ENCODE measurements at places on chromosomes 13 and 19.

DNA sequence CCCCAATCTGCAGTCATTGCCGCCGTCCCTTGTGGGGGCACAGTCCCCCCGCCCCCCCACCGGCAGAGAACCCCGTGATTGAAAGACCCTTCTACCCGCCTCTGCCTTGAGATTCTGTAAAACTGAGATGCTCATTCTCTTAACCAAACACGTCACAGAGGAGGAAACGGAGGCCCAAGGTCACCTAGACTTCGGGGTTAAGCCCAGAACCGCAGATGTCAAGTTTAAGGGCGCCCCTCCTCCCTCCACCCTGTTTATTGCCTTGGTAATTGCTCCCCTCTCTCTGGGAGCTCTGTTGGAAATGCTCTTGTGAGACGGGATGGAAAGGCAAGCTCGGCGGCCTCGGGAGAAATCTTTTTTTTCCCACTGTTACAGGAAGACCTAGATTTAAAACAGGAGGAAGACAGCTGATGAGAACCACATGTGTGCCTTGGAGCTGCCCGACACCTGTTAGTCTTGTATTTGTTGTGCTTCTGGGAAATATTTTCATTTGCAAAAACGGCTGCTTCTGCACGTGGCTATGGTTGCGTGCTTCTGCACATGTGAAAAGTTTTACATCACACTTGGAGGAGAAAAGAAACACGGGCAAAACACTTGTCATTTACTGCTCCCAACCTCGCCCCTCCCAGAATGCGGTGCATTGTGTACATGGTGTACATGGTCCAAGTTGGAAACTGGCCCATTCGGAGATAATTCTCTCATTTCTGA is 1.1 kb upstream of the MED26 start:
- no peak for DNase-seq

- DNase-seq = no peak
Measured at GRCh38 chr13:42099962-42100675, 51.7 kb downstream of the DGKH start.

DNA sequence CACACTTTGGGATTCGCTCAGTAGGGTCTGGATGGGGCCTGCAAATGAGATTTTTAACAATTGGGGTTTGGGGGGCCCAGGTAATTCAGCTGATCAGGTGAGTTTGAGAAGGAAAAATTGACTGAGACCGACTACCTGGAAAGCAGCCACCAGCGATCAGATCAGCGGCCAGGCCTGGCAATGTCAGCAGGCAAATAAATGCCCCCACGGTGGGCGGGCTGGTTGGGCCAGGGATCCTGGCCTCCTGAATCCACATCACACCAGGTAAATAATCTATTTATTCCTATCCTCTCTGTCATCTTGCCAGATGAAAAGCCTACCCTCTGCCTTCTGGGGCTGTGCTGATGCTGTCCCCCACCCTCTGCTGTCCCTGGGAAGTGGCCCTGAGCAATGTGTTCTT is 9.4 kb downstream of the NAPA start:
- DNase-seq = no peak

GRCh38 chr19:42176990-42177685 is 40.3 kb downstream of the DEDD2 start:
- peak; percentile 63 for DNase-seq

DNA sequence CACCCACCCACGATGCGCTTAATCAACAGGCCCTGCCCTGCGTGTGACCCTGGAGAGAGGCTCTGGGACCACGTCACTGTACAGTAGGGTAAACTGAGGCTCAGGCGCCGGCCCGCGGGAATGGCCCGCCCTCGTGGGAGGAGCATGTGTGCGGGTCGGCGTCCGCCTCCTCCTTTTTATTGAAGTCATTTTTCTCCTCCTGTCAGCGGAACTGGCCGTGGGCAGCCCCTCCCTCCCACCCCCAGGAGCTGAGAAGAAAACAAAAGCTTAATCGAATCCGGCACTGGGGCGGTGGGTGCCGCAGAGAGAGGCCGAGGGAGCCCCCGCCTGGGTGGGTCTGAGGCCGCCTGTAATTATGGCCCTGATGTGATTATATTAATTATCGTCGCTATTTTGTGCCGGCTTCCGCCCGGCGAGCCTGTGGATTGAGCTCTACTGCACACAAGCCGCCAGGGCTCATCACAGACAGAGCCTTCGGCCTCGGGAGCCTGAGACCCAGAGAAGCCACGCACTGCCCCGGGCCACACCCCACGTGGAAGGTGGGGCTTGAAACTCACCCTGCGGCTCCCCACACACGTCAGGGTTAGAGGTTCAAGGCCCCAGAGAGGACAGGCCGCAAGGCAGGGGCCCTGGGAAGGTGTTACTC is 7.0 kb downstream of the C2CD4C start:
- no peak for DNase-seq
